ENCODE measurements at places on chromosomes 3 and 15. TPM values are rescaled to one million over a fixed set of nuclear protein-coding genes. Genes with fewer than 3 reads are reported as not detected.

GRCh38 chr3:31840252-31840651, 140.8 kb downstream of the OSBPL10 start:
- DNase-seq: no peak
- H3K27ac ChIP-seq: no peak overlapping the region
- H3K4me3 ChIP-seq: no peak overlapping the region
- peaks cover 2% of the 10 kb centered on the region for H3K36me3 ChIP-seq
- H3K27me3 ChIP-seq: no peaks in the 10 kb centered on the region

The CPEB1 gene
- total RNA-seq: 0.60 TPM

The MCF2L2 gene
- 0.71 TPM for total RNA-seq

The OCA2 gene
- 0.79 TPM for total RNA-seq

DNA sequence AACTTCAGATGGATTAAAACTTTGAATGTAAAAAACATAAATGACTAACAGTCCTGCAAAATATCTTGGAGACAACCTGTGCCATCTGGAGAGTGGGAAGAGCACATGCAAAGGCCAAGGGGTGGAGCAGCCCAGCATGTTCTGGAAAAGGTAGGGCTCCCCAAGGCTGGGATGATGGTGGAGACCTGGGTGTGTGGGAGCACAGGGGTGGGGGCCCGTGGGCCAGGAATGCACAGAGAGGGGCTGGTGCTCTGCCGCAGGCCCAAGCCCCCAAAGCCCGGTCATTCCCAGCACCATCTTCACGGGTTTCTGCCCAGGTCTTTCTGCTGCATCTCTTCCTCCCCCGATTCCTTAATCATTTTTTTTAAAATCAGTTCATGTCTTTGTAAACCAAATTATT, 9.7 kb upstream of the GATA2 start:
- DNase-seq: no peak
- H3K4me1 ChIP-seq: no peaks in the 10 kb centered on the region
- no peaks in the 10 kb centered on the region for H3K36me3 ChIP-seq

The AMT gene
- total RNA-seq: 32.8 TPM

- no peaks in the 10 kb centered on the region for H3K27me3 ChIP-seq
- DNase-seq: no peak
- no peaks in the 10 kb centered on the region for H3K4me1 ChIP-seq
- H3K36me3 ChIP-seq: no peaks in the 10 kb centered on the region
- no peak overlapping the region for H3K4me3 ChIP-seq
Measured at GRCh38 chr3:98058244-98058960, 23.3 kb upstream of the GABRR3 start.

GRCh38 chr15:68055224-68055705, 1.1 kb downstream of the PIAS1 start:
- no peaks in the 10 kb centered on the region for H3K27me3 ChIP-seq
- no peak for DNase-seq
- H3K36me3 ChIP-seq: peaks cover 4% of the 10 kb centered on the region
- H3K4me3 ChIP-seq: peak overlapping the region; percentile 92
- peaks cover 27% of the 10 kb centered on the region for H3K4me1 ChIP-seq

The SMAD3 gene
- 51.3 TPM for total RNA-seq

- DNase-seq: no peak
- no peaks in the 10 kb centered on the region for H3K27me3 ChIP-seq
Measured at GRCh38 chr3:73548436-73548835, 76.3 kb downstream of the PDZRN3 start.

GRCh38 chr15:58147171-58147611, 9.0 kb downstream of the AQP9 start:
- H3K4me3 ChIP-seq: no peak overlapping the region
- no peak overlapping the region for H3K27ac ChIP-seq
- DNase-seq: no peak
- no peaks in the 10 kb centered on the region for H3K36me3 ChIP-seq
- H3K27me3 ChIP-seq: peaks cover 6% of the 10 kb centered on the region

- peaks cover 16% of the 10 kb centered on the region for H3K4me1 ChIP-seq
- no peak for DNase-seq
- H3K36me3 ChIP-seq: no peaks in the 10 kb centered on the region
Measured at GRCh38 chr3:77204788-77205187, 164.9 kb downstream of the ROBO2 start.

GRCh38 chr3:146682171-146682570, 77.0 kb upstream of the PLSCR5 start:
- H3K36me3 ChIP-seq: no peaks in the 10 kb centered on the region
- no peak for DNase-seq
- H3K27me3 ChIP-seq: no peaks in the 10 kb centered on the region
- no peak overlapping the region for H3K27ac ChIP-seq
- peaks cover 4% of the 10 kb centered on the region for H3K4me1 ChIP-seq

Measured in progenitor cell of endocrine pancreas (in vitro differentiated cells).